ENCODE measurements at places on chromosomes 7 and 10.

GRCh38 chr10:117539361-117539773, 3.2 kb upstream of the EMX2 start:
- no peak for DNase-seq

DNA sequence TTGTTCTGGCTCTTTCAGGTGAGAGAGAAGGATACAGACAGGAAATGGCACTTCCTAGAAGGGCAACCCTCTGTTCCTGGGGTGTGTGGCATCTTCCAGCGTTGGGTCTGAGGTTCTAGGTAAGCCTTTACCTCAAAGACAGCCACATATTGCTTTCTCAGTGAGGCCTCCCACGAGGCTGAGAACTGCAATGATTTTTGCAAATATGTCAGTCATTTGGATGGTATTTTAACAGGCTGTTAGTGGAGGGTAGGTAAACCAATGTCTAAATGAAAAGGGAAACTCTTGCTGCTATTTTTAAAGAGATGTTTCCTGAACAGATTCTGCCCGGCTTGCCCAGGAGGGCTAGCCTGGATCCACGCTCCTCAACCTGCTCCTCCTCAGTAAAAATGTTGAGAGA, 240.3 kb upstream of the KLF6 start:
- DNase-seq, result no peak

DNA sequence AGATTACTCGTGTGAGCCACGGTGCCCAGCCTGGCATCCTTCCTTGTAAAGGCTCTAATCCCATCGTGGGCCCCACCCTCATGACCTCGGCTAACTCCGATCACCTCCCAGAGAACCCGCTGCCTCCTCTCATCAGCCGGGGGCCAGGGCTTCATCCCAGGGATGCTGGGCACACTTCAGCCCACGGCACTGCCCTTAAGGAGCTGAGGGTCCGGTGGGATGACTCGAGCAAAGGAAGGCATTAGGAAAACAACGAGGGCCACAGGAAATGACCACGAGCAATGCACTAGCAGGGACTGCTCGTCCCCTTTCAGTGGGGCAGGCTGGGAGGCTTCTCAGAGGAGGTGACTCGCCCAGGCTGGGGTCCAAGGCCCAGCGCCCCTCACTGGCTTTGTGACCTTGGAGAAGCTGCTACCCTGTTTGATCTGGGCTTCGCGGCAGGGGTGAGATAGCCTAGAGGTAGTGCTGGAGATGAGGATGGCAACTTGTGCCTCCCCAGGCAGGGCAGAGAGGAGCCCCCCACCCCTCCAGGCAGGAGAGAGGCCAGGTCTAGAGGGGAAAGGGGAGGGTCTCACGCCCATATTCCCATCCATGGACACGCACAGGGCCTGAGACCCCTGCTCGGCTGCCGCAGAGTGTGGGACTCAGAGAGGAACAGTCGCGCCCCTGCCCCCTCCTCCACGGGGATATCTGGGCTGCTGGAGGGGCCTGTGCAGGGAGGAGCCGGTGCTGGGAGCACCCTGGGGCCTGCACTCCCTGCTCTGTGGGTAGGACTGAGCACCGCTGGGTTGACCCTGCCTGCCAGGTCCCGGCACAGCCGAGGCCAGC, 26.8 kb downstream of the ELFN1 start:
- DNase-seq, result no peak

- DNase-seq, result no peak
Observed at GRCh38 chr7:158975526-158976467, 119.4 kb downstream of the DYNC2I1 start.

DNA sequence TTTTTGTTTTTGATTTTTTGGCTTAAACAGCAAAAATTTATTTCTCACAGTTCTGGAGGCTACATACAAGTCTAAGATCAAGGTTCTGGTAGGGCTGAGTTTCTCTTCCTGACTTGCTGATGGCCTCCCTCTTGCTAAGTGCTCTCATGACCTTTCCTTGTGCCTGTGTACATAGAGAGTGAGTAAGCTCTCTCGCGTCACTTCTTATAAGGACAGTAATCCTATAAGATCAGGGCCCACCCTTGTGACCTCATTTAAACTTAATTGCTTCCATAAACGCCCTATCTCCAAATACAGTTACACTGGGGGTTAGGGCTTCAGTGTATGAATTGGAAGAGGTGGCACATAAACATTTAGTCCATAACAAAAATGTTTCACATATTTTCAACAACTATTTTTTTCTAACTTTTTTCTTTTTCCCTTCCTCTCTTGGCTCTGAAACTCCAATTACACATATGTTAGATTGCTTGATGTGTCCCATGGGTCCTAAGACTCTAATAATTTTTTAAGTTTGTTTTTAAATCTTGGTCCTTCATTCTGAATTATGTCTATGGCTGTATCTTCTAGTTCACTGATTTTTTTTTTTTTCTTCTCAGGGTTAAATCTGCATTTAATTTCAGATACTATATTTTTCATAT, 149.8 kb downstream of the HBP1 start:
- no peak for DNase-seq

Data from stimulated activated CD4-positive, alpha-beta T cell treated with anti-CD3 and anti-CD28 coated beads, Interleukin-4, amount 100 ng/mL, for 1 hour (primary cell).